ENCODE measurements at places on chromosomes 6 and 20.
A peak's percentile ranks its signal among the peaks of the same experiment; 100 is the strongest.

- no peak for DNase-seq
Observed at GRCh38 chr6:71294121-71294523, 5.5 kb downstream of the OGFRL1 start.

GRCh38 chr6:159959165-159959975 lies 9.5 kb upstream of the IGF2R start:
- DNase-seq: no peak

DNA sequence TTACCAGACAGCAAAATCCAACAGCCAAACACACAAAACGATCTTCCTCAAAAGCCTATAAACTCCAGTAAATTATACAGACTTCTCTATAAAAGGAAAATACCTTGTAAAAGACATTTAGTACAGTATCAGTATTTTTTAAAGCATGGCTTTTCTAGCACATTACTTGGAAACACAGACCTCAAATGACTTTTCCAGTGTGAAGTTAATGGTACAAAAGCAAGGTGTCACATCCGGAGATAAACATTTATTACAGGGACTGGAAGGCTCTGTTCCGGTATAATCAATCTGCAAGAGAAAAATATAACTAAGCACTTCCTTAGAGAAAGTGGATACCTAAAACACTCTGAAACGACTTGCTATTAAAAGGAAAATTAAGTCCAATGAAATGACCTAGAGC lies 17.1 kb downstream of the TMEM30A start:
- no peak for DNase-seq

DNA sequence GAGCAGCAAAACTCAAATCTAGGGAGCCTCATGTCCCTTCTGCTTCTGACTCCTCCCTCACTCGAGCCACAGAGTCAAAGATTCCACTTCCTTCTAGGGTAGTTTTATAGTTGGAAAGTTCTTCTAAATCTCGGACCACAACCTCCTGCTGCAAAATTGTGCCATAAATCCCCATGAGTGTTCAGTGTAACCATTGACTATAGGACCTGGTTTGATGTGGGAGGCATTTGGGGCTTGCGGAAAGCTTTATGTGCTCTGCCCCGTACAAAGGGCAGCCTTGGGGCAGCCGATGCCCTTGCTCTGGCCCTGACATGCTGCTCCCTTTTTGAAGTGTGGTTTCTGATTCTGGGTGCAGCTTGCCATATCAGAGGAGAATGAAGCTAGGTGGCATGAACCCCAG lies 43.6 kb upstream of the IER3 start:
- DNase-seq: no peak

- DNase-seq: no peak
Observed at GRCh38 chr6:3009930-3010329, 10.2 kb downstream of the NQO2 start.

DNA sequence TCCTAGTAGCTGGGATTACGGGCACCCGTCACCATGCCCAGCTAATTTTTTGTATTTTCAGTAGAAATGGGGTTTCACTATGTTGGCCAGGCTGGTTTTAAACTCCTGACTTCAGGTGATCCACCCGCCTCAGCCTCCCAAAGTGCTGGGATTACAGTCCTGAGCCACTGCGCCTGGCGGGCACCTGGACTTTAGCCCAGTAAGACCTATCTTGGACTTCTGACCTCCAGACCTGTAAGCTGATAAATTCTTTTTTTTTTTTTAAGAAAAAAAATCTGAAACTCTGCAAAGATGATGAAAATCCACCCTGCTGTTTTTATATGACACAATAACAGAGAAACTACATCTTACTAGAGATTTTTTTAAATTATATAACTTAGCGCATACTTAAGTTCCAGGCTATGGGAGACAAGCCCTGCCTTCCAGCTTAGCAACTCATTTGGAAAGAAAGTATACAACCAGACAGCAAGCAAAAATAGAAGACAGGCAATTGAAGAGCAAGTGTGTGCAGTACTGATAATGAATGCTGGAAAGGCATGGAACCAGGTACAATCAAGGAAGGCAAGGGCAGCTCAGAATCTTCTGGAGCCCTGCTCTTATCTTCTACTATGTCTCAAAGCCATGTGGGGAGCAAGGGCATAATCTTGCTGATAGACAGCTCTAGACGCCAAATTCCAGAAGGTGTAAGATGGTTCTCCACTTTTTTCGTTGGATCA lies 104.2 kb downstream of the CD83 start:
- DNase-seq: no peak

DNA sequence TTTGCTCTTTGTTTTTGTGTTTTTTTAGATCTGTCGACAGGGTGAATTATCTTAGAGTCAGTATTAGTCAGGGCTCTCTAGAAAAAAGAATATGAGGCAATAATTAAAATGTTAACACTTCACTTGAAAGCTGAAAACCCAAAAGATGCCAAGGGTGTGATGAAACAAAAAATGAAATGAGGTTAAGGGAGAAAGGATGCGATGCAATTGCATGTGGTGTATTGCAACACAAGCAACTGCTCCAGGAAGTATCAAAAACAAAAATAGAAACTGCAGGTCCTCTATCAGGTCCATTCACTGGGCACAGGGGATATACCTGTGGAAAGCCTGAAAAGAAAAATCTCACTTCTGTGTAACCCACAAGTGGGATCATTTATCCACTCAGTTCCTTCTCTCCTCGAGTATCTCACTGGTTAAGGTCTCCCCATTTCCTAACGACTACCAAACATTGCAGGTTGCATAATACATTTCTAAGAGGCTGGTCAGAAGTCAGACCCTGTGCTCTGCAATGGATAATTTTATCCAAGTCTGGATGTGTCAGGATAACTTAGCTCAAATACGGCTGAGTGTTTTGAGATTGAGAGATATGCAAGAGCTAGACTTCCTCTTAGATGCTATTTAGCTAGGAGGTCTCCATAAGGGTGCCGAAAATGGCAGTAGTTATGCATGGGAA lies 257.7 kb upstream of the GJE1 start:
- no peak for DNase-seq

DNA sequence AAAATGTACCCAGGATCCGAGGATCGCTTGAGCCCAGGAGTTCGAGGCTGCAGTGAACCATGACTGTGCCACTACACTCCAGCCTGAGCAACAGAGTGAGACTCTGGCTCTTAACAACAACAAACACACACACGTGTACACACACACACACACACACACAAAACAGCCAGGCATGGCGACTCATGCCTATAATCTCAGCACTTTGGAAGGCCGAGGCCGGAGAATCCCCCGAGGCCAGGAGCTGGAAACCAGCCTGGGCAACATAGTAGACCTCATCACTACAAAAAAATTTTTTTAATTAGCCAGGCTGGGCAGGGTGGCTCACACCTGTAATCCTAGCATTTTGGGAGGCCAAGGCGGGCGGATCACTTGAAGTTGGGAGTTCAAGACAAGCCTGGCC lies 23.3 kb upstream of the ARFGEF2 start:
- DNase-seq: no peak

DNA sequence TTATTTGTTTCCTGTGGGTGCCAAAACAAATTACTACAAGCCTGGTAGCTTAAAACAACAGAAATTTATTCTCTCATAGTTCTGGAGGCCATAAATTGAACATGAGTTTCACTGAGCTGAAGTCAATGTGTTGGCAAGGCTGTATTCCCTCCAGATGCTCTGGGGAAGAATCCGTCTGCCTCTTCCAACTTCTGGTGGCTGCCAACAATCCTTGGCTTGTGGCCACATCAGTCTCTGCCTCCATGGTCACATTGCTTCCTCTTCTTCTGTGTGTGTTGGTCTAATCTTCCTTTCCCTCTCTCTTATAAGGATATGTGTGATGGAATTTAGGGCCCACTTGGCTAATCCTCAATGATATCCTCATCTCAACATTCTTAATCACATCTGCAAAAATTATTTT lies 92.8 kb upstream of the EPB41L1 start:
- no peak for DNase-seq

DNA sequence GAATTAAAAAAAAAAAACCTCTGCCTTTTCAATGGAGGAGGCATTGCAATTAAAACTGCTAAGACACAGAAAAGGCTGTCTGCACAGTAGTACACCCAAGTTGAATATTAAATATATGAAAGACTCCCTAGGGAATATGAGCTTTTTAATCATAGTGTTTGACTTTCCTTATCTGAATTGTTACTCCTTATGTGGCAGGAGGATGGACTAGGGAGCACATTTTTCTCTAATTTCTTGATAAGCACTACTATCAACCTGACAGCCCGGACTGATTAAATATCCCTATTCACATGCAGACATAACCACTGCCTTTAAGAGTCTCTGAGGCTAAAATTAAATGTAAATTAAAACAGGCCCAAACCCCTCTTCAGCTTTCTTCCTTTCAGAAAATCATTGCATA lies 428.6 kb upstream of the GJE1 start:
- DNase-seq: no peak

DNA sequence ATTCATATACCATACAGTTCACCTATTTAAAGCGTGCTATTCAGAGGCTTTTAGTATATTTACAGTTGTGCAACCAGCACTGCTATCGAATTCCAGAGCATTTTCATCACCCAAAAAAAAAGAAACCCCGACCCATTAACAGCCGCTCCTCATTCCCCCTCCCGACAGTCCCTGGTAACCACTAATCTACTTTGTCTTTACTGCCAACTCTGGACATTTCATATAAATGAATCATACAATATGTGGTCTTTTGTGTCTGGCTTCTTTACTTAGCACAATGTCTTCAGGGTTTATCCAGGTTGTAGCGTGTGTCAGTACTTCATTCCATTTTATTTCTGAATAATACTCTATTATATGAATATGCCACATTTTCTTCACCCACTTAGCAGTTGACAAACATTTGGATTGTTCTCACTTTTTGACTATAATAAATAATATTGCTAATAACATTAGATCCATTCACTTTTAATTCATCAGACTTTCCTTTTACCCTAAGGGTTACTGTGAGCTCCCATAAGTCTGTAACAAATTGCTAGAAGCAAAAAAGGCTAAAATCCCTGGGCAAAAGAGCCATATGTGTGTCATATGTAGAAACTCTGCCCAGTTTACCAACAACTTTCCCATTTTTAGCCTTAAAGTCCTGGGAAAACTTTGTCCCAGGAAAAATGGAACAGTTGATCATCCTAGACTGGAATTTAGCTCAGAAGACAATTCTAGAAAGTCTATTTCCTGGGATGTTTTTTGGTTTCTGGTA lies 23.2 kb upstream of the ROS1 start:
- DNase-seq: no peak

GRCh38 chr6:141244366-141244765 lies 888.4 kb upstream of the GJE1 start:
- no peak for DNase-seq

GRCh38 chr6:44041461-44042260 lies 85.6 kb downstream of the MRPL14 start:
- DNase-seq: no peak

GRCh38 chr20:45073221-45073620 lies 27.7 kb downstream of the KCNS1 start:
- no peak for DNase-seq

GRCh38 chr20:62132421-62132820 lies 10.1 kb downstream of the LSM14B start:
- DNase-seq: no peak

DNA sequence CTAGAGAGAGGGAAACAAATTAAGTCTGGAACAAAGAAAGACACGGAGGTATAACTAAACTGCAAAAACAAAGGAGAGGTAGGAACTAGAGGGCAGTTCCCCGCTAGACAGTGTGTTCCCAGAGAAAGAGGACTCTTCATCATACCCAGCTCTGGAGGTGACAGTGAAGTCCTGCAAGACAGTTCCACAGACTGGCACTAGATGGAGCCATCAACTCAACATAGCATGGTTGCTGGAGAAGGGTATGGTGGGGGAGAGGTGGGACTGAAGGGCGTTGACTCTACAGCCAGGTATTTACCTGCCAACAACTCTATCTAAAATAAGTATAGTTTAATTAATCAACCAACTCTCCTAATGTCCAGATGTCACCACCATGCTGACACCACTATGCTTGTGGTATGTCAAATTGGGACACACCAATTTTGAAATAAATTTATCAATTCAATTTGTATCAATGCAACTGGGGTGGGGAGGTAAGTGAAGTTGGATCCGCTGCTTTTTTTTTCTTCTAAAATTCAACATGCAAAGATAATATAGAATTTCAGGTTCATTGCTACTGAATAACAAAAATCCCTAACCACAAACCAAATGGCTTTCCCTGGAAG lies 9.7 kb downstream of the BACH2 start:
- peak; percentile 67 for DNase-seq

DNA sequence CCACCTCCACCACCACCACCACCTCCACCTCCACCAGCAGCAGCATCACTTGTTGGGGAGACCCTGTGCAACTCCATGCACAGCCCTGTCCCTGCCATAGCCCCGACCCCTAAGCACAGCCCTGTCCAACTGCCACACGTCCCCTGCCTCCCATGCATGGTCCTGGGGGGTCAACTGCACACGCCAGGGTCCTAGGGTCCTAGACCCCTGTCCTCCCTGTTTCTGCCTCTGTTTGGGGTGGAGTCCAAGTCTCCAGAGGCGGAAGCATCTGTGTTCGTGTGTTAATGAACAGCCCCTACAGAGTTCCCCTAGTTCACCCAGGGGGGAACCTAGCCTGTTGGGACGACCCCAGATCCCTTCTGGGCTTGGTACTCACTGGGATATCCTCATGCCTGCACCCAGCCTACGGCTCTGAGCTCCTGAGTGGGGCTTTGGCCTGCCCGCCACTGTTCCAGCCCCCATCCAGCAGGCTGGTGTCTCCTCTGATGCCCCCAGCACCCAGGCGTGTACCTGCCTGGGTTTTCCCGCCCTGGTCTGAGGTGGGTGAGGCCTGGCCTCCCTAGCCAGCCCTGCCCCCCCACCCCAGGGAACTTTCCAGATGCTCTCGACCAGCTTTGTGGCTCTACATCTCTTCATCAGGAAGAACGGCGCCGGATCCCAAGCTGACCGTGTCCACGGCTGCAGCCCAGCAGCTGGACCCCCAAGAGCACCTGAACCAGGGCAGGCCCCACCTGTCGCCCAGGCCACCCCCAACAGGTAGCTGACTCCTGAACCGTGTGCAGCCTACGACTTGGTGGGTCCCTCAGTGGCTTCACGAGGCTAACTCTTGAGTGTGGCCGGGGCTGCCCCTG lies 2.5 kb upstream of the TNFRSF6B start:
- no peak for DNase-seq

DNA sequence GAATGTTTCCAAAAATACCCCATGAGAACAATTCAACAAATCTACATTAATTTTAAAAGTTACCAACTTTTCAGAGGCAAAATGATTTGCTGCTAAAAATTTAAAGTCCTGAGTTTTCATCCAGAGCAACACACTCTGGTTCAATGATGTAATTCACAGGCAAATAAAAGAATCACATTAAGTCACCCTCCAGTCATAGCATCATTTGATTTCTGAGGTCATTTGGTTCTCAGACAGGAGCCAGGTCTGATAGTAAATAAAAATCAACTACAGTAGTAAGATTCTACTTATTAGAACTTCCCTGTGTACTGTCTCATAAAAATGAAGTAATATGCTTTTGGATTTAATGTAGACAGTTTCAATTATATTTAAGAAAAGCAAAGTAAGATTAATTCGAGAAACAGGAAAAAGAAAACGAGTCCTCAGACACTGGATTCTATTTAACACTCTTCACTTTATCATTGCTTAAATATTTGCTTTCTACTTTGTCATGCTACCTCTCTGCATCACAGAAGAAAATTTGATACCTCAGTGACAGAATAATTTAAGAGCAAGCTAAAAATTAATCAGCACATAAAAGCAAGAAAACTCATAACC lies 25.8 kb downstream of the MAP7 start:
- no peak for DNase-seq

GRCh38 chr6:139960671-139961070 lies 586.2 kb upstream of the CITED2 start:
- no peak for DNase-seq

Measured in activated T-cell treated with anti-CD3 and anti-CD28 coated beads for 48 hours (primary cell).